ENCODE measurements at places on chromosomes 11 and 22.

- no peak for DNase-seq
Measured at GRCh38 chr22:48415520-48415919, 1412.2 kb downstream of the BRD1 start.

DNA sequence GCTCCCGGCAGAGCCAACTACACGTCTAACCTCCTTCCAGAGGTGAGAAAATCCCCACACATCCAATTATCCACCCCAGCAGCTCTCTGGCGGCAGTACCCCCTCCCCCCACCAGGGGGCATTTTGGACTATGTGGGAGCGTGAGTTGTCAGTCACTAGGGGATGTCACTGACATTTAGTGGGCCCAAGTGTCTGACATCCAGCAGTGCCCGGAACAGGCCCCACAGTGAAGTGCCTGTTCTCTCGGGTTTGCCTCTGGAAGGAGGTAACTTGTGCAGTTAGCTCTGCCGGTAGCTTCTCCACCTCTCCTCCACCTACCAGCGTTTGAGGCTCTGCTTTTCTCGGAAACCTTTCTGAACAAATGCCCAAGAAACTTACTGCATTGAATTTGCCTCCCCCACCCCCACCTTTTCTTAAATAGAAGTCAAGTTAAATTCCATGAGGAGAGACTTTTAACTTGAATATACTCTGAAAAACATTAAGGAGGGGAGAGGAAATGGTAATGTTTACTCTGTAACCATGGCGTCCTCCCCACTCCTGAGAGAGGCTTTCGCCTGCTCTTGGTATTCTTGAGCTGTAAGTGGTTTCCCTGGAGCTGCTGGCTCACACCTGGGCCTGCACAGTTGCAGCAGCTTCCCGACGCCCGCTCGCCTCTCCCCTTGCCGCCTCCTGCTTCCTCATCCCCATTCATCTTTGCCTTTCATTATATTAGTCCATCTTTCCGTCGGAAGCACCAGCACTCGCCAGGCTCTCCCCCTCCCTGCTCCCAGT, 112.8 kb downstream of the WNT7B start:
- no peak for DNase-seq

GRCh38 chr11:46127150-46127638, 5.9 kb upstream of the PHF21A start:
- DNase-seq = no peak

DNA sequence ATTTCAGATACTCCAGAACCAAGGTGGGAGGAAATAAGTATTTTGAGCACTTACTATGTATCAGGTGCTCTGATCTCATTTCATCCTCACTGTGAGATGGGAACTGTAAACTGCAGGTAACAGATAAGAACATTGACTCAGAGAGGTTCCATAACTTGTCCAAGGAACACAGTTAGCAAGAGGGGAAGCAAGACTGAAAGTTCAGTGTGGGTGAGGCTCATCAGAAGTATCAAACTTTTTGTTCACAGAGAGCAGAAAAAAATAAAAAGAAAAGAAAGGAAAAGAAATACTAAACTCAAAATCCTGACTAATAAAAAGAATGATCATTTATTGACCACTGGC, 37.1 kb downstream of the RAB30 start:
- DNase-seq = no peak

- DNase-seq = no peak
Measured at GRCh38 chr11:92276773-92277172, 52.2 kb downstream of the FAT3 start.

GRCh38 chr22:43198936-43199335, 12.0 kb upstream of the TTLL12 start:
- DNase-seq = no peak

DNA sequence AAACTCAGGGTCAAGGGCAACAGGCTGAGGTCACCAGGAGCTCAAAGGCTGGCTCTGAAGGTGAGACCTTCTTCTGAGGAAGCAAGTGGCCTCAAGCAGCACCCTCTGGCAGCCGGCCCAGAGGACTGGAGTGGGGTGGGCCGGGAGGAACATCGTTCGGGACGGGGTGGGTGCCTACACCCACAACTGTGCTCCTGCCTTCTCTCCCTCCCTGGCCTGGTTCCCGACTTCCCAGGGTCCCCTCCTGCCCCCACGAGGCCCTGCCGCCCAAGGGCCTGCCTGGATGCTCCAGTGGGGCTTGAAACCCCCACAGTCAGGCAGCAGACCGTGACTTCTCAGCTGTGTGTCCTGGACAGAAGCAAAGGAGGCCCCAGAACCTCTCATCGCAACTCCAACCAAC, 195.7 kb downstream of the IGLL1 start:
- no peak for DNase-seq

DNA sequence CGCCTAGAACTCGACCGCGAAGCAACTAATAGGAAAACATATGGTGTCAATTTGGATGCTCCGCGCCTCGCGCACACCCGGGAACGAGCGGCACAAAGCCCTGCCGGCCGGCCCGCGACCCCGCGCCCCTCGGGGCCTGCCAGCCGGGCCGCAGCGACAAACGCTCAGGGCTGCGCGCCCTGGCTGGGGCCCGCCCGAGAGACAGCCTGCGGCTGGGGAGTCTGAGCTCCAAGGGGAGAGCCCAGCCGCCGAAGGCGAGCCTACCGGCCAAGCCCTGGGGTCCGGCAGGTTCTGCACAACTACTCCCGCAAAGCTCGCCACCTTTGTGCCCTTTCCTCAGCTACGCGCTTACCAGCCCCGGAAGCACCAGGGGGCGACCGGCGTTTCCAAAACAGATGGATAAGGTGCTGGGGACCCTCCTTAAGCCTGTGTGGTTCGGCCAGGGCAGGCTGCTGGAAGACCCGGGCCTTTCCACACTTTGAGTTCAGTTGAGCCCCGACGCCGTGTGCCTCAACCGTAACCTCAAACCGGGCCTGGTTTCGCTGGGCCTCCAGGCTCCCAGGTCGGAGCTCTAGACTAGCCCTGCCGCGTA, 6.0 kb downstream of the PAX6 start:
- no peak for DNase-seq

- no peak for DNase-seq
Measured at GRCh38 chr11:36465449-36466163, 44.5 kb downstream of the TRAF6 start.

GRCh38 chr11:117095284-117096161, 2.7 kb downstream of the SIK3 start:
- no peak for DNase-seq

- no peak for DNase-seq
Measured at GRCh38 chr11:130866831-130867230, 49.4 kb downstream of the SNX19 start.

GRCh38 chr11:58958500-58958899, 19.2 kb downstream of the GLYATL1 start:
- DNase-seq = no peak

All from AG04449 (cell line).